ENCODE measurements at places on chromosomes 5 and 9.

- no peak for DNase-seq
These were observed 6.2 kb downstream of the TRIM32 start for GRCh38 chr9:116693233-116693731.

GRCh38 chr5:126044931-126045565, 378.2 kb upstream of the GRAMD2B start:
- no peak for DNase-seq

GRCh38 chr9:93776256-93776655, 178.9 kb downstream of the BARX1 start:
- no peak for DNase-seq

GRCh38 chr5:171421331-171422262, 2.1 kb downstream of the FGF18 start:
- no peak for DNase-seq

GRCh38 chr5:1187950-1188334, 13.5 kb upstream of the SLC6A19 start:
- no peak for DNase-seq

DNA sequence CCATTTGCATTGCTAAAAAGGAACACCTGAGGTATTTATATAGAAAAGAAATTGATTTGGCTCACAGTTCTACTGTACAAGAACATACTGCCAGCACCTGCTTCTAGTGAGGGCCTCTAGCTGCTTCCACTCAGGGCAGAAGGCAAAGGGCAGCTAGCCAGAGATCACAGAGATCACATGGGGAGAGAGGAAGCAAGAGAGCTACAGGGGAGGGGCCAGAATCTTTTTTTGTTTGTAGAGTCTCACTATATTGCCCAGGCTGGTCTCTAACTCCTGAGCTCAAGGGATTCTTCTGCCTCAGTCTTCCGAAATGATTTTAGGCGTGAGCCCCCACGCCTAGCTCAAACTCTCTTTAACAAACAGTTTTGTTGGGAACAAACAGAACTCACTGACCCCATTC, 6.1 kb downstream of the SLCO4C1 start:
- DNase-seq = no peak

GRCh38 chr5:108238936-108239887, 142.7 kb downstream of the FBXL17 start:
- DNase-seq = no peak

DNA sequence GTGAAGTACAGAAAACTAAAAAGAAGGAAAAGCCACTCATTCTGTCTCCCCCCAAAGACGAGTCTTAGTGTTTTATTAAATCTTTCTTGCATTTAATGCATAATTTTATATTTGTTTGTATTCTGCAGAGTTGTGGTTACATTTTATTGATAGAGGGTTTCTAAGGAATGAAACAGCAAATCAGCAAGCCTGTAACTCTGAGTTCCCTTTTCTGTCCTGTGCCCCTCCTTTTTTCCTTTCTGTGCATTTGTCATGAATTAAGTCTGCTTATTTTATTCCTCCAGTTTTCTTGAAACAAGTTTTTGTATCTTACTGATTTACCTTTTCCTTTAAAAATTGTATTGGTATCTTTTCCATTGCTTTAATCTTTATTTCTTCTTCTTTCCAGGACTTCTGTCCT, 132.8 kb downstream of the MUSK start:
- DNase-seq = no peak

GRCh38 chr5:74608736-74609601, 31.6 kb downstream of the ENC1 start:
- DNase-seq = no peak

- no peak for DNase-seq
These were observed 18.6 kb downstream of the RGMB start for GRCh38 chr5:98791898-98792580.

- no peak for DNase-seq
These were observed 32.6 kb upstream of the TMOD1 start for GRCh38 chr9:97468658-97469448.

GRCh38 chr5:176594554-176594953, 15.4 kb downstream of the GPRIN1 start:
- no peak for DNase-seq

Measured in stimulated activated CD4-positive, alpha-beta T cell treated with anti-CD3 and anti-CD28 coated beads, Interleukin-1b, Interleukin-23, amount 100 ng/mL, for 4 hours (primary cell).